ENCODE measurements at places on chromosomes 3 and 15.

GRCh38 chr15:74830868-74831267 lies 4.4 kb downstream of the CPLX3 start:
- DNase-seq = no peak

DNA sequence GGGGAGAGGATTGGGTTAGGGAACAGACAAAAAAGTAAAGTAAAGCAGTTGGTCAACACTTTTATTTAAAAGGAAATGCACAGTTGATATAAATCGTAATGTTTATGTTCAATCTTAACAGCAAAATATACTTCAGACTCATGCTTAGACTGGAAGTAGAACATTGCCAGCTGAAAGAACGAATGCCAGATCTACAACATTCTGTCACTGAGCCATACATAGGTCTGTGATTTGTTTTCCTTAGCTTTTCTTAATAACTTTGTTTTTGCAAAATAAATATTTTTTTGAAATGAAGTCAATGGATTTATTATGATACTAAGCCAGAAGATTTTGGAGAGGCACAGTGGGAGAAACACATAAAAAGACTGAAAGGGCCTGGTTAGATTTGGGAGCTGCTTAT lies 62.0 kb downstream of the LEKR1 start:
- no peak for DNase-seq

- DNase-seq = no peak
Measured at GRCh38 chr3:25150199-25150598, 277.9 kb upstream of the RARB start.

- DNase-seq = no peak
Measured at GRCh38 chr3:52190294-52191074, 7.5 kb upstream of the ALAS1 start.

DNA sequence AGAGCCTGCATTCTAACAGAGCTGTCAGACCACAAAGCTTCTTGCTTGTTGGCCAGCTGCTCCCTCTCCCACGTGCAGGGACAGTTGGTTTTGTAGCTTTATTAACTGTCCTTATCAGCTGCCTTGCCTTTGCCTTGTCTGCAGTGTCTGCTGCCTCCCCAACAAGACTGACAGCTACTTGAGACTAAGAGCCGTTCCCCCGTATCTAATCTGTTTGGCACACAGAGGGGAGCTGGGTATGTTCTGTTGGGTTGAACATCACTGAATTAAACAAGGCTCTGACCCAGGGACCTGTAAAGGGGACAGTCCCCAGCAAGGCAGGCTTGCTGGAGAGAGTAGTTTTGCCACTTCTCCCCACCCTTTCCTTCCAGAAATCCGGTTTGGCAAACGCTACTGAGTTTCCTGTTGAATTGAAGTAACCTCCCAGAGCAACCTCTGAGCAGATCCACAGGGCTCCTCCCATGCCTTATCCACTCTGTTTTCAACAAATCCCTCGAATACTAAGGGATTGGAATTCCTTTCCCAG lies 116.1 kb downstream of the ANP32A start:
- DNase-seq = peak; percentile 12

DNA sequence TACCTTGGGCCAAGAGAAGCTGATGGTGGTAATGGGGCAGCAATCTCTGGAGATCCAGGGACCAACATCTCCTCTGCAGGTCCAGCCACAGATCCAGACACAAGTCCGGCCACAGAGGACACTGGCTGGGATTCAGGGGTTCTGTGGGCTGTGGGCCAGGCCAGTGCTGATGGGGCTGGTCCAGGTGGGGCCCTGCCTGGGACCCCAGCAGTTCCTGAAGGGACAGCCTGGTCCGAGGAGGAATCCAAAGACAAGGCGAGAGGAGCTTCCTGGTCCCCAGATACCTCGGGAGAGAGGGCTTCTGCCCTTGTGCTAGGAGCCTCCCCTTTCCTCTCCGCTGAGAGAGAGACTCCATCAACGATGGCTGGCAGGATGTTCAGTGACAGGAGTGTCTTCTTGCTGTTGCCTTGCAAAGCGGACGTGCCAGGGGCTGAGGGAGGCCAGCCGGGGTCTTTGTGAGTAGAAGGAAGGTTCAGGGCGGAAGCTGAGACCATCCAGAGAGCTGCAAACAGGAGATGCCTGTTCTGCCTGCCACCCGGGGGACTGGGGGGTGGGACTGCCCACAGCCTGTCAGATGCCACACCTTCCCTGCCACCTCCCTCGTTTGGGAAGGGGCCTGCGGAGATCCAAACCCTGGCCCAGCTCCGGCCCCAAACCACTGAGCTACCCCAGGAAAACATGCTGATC lies 24.5 kb upstream of the GOLGA6C start:
- no peak for DNase-seq

DNA sequence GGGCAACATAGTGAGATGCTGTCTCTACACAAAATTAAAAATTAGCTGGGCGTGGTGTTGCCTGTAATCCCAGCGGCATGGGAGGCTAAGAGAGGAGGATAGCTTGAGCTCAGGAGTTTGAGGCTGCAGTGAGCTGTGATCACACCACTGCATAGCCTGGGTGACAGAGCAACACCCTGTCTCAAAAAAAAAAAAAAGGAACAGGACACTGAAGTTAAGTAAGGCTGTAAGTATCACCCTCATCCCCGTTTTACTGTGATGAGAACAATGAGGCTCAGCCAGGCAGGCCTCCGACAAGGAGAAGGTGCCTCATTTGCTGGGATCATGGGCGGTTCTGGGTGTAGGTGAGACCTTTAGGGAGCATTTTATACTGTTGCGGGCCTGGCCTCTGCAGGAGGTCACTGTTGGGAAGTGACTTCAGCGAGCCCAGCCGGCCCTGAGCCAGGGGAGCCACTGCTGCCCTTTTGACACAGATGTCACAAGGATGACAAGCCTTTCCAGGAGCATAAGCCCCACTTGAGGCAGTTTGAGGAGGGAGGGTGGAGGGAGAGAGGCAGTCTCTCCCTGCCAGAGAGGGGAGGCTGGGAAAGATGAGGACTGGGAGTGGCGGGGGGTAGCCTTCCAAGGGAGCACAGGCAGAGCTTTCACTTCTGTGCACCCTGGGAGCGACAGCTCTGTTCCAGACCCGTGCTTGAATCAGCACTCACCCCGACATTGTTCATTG lies 30.8 kb downstream of the IRAK2 start:
- DNase-seq = no peak

DNA sequence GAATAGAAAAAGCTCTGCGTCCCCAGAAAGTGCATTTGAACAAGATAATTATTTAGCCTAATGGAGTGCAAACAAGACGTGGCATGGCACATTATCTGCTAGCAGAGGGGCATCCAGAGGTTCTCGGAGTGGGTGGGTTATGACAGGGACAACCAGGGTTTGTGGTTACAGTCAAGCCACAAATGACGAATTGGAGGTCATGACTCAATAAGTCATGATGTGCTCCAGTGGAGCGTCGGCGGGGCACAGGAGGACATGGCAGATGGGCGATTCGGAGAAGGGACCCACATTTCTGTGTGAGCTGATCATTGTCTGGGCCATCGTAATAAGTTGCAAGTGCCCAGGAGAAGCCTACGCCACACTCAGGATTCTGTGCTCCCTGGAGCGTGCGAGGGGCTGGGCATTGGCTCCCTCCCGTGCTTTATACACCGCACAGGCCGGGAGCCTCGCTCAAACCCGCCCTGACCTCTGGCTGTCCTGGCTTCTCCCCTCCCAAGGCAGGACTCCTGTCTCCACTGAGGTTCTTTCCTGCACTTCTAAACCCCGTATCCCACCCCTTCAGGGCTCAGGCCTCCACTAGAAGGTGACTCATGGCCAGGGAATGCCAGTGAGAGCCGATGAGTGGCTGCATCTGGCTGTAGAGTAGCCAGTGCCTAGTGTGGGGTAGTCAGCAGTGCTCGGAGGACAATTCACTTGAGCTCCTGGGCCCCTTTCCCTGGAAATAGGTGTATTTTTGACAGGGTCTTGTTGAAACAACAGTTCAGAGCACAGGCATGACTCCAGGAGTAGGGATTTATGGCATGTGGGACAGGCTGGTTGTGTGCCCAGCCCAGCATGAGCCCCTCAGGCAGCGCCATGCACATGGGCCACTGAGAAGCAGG lies 67.4 kb downstream of the GRIP2 start:
- no peak for DNase-seq
